CMK (cell line): ENCODE measurements at places on chromosomes 5 and 9.

DNA sequence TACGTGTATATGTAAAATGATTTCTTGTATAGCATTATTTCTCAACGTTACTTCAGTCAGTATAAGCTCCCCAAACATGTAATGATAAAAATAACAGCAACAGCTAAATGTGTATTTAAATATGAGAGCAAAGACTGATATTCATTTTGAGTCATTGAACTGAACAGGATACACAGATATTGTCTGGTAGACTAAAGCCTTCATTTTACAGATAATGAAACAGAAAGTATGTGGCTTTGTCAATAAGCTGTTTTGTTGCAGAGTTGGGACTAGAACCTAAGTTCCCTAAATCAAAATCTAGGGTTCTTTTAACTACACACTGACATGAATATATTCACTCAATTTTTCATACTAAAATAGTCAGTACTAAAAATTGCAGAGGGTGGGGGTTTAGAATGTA is 80.4 kb upstream of the MARCHF11 start:
- DNase-seq: no peak

DNA sequence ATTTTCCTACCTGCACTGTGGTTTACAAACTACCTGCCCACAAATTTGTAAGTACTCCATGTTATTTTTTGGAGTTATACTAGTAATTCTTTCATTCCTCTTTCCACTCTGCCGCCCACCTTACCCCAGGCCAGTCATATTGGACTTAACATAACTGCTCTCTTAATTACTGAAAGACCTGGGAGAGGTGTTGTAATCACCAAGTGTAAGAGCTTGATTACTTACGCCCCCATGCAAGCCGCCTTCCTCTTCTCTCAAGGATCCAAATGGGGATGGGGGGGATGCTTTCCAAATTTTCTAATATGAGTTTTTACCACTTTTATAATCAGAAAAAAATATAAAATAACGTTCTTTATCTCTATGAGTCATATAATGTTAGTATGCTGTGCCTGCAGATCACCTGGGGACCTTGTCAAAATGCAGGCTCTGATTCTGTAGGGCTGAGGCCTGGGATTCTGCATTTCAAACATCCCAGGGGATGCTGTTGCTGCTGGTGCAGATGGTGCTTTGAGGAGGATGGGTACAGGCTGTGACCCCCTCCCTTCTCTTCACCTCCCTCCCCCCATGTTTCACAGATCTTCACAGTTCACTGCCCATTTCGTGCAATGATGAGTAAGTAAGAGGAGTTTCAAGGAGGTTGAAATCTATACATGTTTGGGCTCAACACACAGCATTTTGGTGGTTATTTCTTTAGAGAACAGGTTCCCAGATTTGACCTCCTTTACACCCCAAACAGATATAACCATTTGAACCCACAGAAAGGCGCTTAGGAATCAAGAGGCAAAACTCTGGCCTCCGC is 87.3 kb downstream of the SEC61B start:
- DNase-seq: no peak

GRCh38 chr9:89354471-89354870 is 36.2 kb downstream of the SECISBP2 start:
- DNase-seq: no peak

DNA sequence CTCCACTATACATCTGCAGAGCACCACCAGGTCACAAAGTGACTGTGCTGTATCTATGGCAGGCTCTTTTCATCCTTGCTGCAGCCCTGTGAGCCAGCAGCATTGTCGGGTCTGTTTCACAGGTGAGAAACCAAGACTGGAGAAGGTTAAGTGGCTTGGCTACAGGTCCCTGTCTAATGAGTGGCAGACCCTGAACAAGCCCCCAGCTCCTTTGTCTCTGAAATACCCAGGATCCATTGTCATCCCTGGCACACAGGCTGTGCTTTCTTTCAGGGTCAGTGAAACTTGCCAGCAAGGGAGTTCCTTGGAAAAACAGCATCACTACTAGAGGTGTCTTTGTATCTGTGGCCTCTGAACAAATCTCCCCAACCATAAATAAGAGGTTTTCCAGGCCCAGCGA is 27.6 kb upstream of the CXCL14 start:
- no peak for DNase-seq

DNA sequence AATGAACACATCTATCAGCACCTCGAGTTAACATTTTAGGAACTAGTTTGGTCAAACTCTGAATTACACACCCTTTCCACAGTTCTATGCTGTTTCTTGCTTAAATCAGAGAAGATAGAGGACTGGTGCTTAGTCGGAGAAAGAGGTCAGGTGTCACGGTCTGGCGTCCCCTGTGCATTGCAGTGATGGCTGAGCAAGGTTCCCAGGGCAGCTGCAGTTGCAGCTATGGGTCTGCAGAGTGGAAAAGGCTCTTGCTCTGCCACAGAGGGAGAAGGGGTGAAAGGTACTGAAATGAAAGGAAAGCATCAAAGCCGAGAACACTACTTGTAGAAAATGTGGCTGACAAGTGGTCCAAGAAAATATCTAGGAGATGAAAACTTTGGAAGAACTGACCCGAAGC is 25.2 kb upstream of the SH3RF2 start:
- DNase-seq: no peak
